Stimulated activated CD4-positive, alpha-beta T cell treated with anti-CD3 and anti-CD28 coated beads, Interleukin-4, amount 100 ng/mL, for 4 hours (primary cell): ENCODE measurements at places on chromosomes 16 and 17.

- DNase-seq = no peak
Observed at GRCh38 chr16:86120201-86121192, 221.5 kb downstream of the IRF8 start.

GRCh38 chr17:73028299-73028755 is 64.2 kb downstream of the SLC39A11 start:
- no peak for DNase-seq

DNA sequence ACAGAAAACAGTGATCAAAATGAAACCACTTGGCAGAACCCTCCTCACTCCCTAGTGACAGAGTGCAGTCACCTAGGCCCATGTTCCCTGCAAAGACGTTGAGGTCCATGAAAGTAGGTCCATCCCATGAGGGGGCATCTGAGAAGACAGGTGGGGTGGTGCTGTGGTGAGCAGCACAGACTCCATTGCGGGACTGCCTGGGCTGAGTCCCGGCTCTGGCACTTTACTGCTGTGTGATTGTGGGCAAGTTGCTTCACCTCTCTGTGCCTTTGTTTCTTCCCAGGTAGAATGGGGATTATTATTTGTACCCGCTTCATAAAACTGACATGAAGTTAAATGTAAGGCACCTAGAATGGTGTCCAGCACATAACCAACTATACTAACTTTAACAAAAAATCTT is 23.5 kb upstream of the RHOT1 start:
- DNase-seq = no peak

- peak; percentile 63 for DNase-seq
Observed at GRCh38 chr17:81285179-81285878, 9.8 kb downstream of the SLC38A10 start.

- no peak for DNase-seq
Observed at GRCh38 chr17:72472106-72472505, 351.3 kb downstream of the SOX9 start.

- no peak for DNase-seq
Observed at GRCh38 chr16:19219836-19220235, 51.8 kb downstream of the SYT17 start.

DNA sequence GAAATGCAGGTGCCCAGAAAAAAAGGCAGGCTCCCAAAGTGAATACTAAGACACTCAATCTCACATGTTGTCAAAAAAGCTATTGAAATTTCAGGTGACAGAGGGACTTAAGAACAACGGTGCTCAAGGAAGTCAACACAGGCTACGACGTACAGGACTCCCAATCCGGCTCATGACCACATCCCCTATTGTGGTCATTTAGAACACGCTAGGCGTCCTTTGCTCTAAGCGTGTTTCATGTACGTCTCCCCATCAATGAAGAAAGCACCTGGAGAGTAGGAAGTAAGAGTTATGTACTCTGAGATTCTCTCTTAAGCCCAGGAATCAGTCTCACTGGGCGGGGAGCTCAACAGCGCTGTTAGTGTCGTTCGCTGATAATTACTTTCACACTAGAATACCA is 94.1 kb downstream of the MRM3 start:
- DNase-seq = no peak

DNA sequence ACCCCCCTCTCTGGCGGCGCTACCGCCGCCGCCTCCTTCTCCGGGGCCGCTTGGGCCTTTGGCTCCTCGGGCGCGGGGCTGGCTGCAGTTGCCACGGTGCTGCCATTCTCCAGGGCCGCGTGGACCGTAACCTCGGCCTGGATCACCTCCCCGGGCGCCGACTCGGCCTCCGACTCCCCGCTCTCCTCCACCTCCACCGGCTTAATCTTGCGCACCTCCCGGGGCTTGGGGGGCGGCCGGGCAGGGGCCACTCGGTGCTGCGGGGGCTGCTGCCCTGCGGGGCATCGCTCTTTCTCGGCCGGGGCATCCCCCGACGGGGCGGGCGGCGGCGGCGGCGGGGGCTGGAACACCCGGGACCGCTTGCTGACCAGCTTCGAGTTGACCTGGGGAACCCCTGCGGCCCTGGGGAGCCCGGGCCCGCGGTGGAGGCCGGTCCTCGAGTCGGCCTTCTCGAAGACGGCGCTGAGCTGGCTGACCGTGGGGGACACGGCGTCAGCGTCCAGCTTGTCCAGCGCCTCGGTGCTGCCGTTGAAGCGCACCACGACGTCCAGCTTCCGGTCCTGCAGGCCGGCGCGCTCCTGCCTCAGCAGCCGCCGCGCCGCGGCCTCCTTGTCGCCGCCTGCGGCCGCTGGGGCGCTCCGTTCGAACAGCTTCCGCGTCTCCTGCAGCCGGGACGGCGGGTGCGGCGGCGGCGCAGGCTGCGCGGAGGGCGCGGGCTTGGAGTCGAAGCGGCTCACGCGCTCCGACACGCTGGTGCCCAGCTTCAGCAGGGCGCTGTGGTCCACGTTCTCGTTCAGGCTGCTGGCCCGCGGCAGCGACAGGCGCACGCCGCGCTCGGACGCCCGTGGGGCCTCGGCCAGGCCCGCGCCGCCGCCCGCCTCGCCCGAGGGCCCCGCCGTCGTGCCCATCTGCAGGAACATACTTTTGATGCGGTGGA is 792 bp downstream of the PPP1R9B start:
- peak; percentile 56 for DNase-seq

- DNase-seq = no peak
Observed at GRCh38 chr17:40451420-40451819, 8.2 kb downstream of the IGFBP4 start.

DNA sequence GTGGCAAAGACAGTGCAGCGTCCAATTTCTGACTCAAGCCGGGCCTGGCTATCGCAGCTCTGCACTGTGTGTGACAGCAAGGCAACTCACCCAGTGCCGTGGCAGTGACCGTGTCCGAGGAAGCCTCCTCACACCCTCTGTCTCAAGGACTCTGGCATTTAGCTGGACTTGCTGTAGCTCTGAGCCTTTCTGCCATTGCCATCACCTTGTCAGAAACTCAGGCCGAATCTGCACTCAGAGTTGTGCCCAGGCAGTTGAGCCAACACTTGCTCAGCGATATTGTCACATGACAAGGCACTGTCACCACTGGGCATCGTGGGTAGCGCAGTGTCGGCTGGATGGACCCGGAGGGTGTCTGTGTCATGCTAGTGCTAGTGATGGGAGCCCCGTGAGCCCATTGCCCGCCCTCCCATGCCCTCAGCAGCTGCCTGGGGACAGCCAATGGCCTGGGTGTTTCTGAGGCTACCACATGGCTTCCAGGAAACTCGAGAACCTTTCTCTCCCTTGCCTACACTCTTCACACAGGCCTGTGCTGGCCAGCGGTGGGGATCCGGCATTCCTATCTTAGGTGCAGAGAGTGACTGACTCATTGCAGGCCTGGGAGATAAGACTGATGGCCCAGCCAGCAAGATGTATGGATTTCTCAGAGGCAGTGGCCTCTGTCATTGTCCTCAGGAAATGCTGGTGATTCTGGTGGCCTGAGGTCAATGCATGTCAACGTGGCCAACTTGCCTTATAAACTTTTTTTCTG is 22.1 kb upstream of the STH start:
- DNase-seq = no peak

DNA sequence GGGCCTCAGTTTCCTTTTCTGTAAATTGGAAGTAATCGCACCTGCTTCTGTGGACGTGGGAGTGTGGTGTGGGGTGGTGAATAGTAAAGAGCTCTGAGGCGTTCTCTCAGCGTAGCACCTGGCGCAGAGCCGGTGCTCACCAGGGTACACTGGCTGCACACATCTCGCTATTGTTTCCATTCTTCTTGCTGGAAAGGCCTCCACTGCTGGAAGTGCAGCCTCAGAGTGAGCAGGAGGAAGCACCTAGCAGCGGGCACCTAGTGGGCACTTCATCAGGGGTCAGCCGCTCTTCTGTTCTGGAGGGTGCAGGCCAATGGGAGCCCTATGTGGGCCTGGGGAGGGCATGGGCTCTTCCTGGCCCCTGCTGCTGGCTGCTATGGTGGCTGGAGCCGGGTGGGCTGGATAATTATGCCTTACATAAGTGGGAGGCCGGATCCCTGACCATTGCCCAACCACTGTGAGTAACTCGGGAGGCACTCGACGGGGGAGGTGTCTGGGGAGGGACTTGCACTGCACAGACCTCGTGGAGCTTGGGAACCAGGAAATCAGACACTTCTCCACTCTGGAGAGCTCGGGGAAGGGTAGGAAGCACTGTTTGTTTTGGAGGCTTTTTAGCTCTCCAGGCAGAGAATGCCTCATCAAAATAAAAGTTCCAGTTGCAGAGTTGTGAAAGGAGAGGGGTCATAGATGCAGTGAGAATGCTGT is 1.7 kb downstream of the MAP2K3 start:
- DNase-seq = no peak

GRCh38 chr16:57815987-57816745 is 13.9 kb upstream of the KIFC3 start:
- no peak for DNase-seq

- DNase-seq = peak; percentile 80
Observed at GRCh38 chr17:76271669-76272540, 6.8 kb downstream of the UBALD2 start.

DNA sequence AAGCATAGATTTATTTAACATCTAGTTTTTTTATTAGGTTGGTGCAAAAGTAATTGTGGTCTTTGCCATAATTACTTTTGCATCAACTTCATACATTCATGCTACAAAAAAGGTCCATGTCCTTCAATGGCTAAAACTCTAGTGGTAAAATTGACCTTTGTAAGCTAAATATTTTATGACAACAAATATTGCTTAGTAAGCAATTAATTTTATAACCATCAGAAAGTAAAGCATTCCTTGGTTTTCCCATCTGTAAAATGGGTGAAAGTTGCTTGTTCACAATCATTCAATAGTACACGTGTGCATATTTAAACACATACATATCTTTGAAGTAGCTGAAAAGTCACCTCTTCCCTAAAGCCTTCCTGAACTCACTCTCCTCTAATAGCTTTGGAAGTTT is 789.6 kb downstream of the CDH8 start:
- no peak for DNase-seq

DNA sequence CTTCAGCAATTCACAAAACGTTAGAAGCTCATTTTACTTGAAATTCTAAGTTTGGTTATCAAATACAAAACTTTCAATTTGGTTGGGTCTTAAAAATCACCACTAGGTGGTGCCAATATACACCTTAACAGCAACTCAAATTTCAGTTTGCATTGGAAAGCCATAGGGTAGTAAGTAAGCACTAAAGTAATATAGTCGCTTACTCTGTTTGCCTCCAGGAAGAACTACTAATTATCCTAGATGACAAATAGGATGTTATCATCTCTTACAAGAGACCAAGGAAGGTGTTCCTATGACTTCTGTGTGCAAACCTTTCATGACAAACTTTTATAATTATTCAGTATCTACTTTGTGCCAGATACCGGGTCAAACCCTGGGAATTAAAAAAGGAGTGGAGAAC is 93.3 kb downstream of the MYO1D start:
- DNase-seq = no peak

GRCh38 chr16:3957344-3957980 is 76.9 kb upstream of the CREBBP start:
- DNase-seq = no peak

- no peak for DNase-seq
Observed at GRCh38 chr16:31042866-31043265, 9.5 kb downstream of the STX4 start.

DNA sequence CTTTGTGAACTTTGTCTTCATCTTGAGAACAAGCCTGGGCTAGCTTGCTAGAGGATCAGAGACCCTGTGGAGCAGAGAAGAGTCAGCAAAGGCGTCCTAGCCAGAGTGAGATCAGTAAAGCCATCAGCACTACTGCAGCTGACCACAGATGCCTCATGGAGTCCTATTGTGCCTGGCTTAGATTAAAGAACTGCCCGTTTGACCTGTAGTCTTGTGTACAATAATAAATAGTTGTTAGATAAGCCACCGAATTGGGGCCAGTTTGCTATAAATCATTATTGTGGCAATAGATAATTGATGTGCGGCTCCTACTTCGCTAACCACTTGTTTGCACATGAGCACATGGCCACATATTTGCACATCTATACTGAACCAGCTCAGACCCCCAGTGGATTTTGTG is 103.0 kb downstream of the CYLD start:
- DNase-seq = no peak

- no peak for DNase-seq
Observed at GRCh38 chr17:18182110-18182977, 1.3 kb upstream of the ALKBH5 start.

DNA sequence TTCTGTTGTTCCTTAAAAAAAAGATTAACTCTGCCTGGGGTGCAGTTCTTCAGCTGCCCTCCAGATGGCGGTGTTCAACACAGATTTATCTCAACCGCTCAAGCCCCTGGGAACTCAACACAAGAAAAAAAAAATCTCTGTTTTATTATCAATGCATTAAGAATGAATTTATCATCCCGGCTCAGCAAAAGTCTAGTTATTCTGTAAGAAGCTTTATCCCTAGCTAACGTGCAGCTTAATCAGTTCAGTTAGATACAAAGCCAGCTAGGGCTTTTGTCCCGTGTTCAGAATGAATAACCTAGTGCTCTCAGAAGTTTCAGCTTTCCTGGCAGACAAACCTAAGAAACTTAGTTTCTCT is 475.9 kb upstream of the CCL2 start:
- peak; percentile 2 for DNase-seq

DNA sequence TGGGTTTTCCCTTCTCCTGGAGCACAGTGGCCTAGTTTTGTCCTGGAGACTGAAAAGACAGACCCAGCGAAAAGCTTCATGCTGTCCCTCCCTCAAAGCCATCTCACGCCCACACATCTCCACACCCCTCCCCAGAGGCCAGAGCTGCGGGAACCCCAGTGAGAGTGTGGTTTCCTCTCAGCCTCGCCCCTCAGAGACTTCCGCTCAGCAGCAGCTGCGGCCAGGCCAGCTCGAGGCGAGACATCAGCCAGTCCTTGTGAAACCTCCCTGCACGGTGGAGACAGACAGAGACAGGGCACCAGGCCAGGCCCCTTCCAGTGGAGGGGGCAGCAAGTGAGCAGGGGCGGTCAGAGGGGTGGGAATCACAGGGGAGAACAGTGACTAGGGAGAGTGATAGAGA is 77.0 kb upstream of the TNRC6C start:
- DNase-seq = peak; percentile 59

GRCh38 chr17:8609910-8610309 is 20.6 kb downstream of the MYH10 start:
- no peak for DNase-seq

- no peak for DNase-seq
Observed at GRCh38 chr16:83110269-83110668, 483.5 kb downstream of the CDH13 start.
